Kidney epithelial cell (primary cell): ENCODE measurements at places on chromosomes 2 and 18.

DNA sequence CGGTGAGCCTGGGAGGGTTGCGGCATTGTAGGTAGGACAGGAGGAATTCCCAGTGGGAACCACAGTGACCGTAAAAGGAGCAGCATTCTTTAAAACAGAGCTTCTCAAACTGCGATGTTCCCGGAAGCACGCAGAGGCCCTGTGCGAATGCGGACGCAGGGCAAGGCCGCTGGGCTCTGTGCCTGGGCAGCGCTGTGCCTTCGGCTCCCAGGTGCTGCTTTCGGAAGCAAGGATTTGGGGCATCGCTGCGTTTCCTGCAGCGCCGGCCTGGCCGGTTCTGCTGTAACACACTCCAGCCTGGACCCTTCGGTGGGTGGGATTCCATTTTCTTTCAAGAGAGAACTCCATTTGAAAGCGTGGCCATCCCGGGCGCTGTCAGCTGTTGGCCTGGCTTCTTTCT, 118.6 kb downstream of the PTGR3 start:
- no peak for DNase-seq

- no peak for DNase-seq
Observed at GRCh38 chr2:129915303-129915840, 64.1 kb upstream of the RAB6C start.

- peak; percentile 62 for DNase-seq
Observed at GRCh38 chr2:36277146-36277808, 78.3 kb upstream of the CRIM1 start.

- no peak for DNase-seq
Observed at GRCh38 chr2:98854682-98855081, 81.3 kb downstream of the CRACDL start.

- no peak for DNase-seq
Observed at GRCh38 chr18:36451454-36452251, 154.1 kb downstream of the FHOD3 start.

- DNase-seq, result no peak
Observed at GRCh38 chr2:48313036-48313877, 216.7 kb upstream of the STON1 start.

GRCh38 chr2:11405599-11406266, 60.2 kb downstream of the E2F6 start:
- no peak for DNase-seq

GRCh38 chr2:101474731-101475384, at the start of gene RFX8:
Gene RFX8 (minus strand): TSS chr2:101475112. CDS start chr2:101466848, 8,264 bp downstream.
- DNase-seq, result peak; percentile 18

DNA sequence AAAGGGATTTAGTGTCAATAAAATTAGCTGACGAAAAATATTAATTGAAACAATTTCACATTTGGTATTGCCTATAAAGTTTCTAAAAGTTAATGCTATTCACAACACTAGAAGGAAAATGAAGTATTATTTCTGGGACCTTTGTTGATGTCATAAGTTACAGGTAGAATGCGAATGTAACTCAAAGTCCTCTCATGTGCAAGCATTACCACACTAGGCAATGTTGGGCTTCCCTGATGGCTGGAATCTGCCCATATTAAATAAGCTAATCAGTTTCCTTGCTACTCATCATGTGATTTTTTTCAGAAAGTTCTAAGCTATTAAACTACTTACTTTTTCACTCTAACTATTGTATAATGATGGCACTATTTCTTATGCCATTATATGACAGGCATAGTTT, 44.6 kb downstream of the COBLL1 start:
- no peak for DNase-seq

DNA sequence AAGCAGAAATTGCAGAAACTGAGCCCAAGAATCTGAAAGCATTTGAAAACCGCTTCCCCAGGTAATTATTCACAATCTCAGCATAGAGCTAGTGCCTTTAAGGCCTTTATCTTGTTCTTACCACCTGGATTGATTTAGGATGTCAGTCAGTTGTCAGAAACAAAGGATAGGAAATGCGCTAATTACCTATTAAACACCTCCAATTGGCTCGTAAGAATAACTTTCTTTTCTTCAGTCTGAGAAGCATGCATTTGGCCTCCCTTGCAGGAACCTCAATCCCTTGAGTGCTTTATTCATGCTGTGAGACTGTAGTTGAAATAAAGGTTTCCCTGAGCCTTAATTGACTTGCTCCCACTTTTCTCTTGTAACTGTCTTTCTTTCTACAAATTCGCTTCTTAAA, 400.3 kb upstream of the LRATD1 start:
- no peak for DNase-seq

DNA sequence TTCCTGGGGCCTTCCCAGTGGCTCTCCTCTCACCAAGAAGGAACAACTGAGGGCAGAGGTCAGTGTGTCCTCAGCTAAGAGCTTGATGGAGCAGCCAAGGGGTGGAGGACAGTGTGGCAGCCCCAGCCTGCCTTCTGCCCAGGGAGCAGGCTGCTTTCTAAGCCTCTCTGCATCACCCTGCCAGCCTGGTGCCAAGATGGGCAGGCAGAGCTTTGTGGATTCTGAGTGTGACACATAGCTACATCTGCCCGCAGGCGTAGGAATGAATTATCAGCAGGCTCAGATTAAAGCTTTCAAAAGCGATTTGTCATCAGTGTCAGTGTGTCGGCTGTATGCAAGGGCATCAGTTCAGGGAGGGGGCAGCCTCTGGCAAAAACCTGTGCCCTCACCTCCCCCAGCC, 8.7 kb downstream of the MAL start:
- no peak for DNase-seq

DNA sequence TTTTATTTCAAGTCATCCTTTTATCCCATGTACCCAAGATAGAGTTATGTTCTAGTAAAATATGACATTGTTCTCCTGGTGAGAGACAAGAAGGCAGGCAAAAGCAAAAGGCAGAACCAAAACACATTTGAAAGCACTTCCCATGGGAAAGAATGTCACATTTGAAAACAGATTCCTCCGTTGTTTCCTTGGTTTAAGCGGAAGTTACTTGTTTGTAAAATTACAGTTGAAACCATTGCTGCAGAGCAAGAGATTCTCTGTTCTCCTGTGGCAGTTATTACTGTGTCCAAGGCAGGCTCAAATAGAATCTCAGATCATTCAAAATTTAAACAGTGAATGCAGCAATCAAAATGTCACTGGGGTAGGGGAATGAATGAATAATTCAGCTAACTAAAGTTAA, 149.6 kb downstream of the MTCL1 start:
- no peak for DNase-seq

DNA sequence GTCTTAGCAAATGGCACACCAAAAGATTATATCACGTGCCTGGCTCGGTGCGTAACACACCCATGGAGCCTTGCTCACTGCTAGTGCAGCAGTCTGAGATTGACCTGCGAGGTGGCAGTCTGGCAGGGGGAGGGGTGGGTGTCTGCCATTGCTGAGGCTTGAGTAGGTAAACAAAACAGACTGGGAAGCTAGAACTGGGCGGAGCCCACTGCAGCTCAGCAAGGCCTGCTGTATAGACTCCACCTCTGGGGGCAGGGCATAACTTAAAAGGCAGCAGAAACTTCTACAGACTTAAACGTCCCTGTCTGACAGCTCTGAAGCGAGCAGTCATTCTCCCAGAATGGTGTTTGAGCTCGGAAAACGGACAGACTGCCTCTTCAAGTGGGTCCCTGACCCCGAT, 55.9 kb upstream of the FSHR start:
- no peak for DNase-seq

GRCh38 chr2:42493468-42494354, at the start of gene KCNG3:
Gene KCNG3 (minus strand): TSS chr2:42493982. CDS start chr2:42493501, 481 bp downstream.
- no peak for DNase-seq

DNA sequence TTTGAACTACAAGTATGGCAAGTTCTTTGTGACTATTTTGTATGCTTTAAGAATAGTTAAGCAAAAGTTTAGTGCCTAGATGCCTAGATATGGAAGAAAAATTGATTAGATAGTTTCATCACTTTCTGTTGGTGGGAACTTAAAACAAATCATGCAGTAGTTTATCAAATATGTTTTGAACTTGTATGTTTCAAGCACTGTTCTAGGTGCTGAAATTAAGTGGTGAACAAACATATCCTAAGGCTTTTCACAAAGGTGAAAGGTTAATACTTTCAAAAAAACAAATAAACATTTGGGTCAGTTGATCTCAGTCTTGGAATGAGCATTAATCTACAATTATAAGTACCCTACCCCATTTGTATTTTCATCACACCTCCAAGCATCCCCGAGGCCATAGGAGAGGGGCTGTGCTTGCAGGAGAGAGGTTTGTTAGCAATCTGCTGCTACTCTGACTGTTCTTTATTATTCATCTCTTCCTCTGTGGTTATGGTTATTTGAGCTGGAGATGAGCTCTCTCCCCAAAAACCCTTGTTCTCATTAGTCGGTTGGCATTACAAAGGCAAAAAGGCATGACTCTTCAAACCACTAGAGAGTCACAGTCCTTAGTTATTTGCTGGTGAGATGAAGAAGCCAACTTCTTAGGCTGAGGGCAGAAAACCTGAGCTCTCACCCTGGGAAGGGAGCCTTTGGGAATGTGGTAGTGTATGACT, 103.9 kb upstream of the FHL2 start:
- no peak for DNase-seq

DNA sequence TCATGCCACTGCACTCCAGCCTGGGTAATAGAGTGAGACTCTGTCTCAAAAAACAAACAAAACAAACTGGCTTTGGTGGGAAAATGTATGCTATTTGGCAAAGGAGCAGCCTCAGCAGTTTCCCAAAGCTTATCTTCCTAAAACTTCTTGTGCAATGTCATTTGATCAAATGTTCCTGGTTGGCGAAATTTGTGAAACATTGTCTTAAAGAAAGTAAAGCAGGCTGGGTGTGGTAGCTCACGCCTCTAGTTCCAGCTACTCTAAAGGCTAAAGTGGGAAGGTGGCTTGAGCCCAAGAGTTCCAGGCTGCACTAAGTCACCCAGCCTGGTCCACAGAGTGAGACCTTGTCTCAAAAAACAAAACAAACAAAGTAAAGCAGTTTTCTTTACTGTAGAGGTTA, 17.3 kb upstream of the TAF4B start:
- no peak for DNase-seq

- DNase-seq, result peak; percentile 32
Observed at GRCh38 chr2:100730290-100730868, 89.6 kb upstream of the NPAS2 start.

DNA sequence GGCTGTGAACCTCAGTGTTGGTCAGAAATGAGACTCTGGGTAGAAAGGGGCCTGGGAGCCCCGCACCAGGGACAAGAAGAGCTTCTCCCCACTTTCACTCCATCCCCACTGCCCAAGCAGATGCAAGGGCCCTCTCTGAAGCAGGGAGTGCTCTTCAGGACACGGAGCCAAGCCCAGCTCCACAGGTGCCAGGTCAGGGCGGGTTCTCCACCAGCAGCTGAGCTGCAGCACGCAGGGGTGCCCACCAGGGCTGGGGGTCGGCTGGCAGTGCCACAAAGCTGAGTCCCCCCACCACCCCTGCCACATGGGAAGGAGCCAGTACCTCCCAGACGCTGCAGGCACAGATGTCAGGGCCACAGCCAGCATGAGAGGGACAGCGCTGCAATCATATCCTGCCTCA, 106.2 kb downstream of the INHBB start:
- DNase-seq, result no peak

DNA sequence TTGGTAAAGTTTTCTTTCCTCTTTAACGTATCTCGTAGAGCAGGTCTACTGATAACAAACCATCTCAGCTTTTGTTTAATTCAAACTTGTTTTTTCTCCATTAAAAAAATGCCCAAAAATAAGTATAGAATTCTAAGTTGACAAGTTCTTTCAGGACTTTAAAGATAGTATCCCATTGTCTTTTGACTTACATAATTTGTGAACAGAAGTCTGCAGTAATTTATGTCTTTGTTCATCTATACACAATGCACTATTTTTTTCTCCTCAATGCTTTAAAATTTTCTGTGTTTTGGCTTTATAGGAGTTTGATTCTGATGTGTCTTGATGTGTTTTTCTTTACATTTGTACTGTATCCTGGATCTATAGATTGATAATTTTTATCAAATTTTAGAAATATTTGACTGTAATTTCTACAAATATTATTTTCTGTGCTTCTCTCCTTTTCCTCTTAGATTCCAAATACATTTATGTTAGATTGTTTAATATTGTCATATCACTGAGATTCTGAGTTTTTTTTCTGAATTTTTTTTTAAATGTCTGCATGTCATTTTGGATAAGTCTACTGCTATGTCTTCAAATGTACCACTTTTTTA, 143.3 kb downstream of the FTCDNL1 start:
- DNase-seq, result no peak

GRCh38 chr2:224357098-224357901, 44.6 kb downstream of the FAM124B start:
- no peak for DNase-seq

- DNase-seq, result peak; percentile 83
Observed at GRCh38 chr2:236745420-236746210, 176.0 kb downstream of the ACKR3 start.

DNA sequence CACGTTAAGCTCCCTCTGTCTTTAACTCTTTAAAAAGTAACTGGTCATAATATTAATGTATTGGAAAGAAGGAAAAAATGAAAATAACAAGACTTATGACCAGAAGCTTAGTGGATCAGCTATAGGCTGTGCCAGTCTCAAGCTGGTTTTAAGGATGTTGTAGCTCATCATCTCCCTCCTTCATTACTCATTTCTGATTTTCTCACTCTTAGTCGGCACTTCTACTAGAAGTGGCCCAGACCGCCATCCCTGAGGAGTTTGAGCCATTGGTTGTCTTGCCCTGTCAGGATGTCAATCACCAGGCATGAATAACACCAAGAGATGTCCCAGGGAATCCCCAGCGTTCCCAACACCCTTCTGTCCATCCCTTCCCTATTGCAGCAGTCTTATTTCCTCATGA, 151.5 kb downstream of the ASXL3 start:
- no peak for DNase-seq

GRCh38 chr2:234564699-234565098, 67.8 kb upstream of the ARL4C start:
- no peak for DNase-seq

DNA sequence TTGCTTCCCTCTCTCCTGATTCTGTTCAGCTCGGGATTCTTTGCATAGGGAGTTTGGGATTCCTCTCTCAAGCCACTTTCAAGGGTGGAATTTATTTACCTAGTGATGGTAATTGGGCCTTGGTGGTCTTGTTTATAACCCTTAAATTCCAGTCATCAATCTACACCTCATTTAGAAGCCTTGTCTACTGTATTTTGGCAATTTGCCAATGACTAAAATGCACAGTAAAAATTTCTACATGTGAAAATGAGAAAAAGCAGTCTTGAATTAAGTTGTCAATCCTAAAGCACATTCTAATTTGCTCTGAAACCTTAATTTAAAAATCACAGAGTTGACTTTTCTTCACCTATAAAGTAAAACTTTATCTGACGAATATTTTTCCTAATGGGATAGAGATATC, 749.2 kb upstream of the CRIM1 start:
- DNase-seq, result no peak

GRCh38 chr18:13477147-13477683, 249.1 kb downstream of the FAM210A start:
- DNase-seq, result no peak

- no peak for DNase-seq
Observed at GRCh38 chr18:28459587-28459986, 282.7 kb upstream of the CDH2 start.

GRCh38 chr2:52862801-52863200, 904.8 kb upstream of the CHAC2 start:
- no peak for DNase-seq

GRCh38 chr2:175166216-175166824, 1.7 kb downstream of the ATF2 start:
- no peak for DNase-seq
